Upper lobe of right lung (tissue), 1 donor: ENCODE measurements at places on chromosomes 6 and 20. TPM values are rescaled to one million over a fixed set of nuclear protein-coding genes. Genes with fewer than 3 reads are reported as not detected.

- no peak for DNase-seq
Observed at GRCh38 chr6:154239392-154239791, 117.2 kb downstream of the IPCEF1 start.

- DNase-seq: no peak
Observed at GRCh38 chr20:17896771-17897369, 71.7 kb downstream of the SNX5 start.

GRCh38 chr20:63259734-63260460 lies 5.6 kb upstream of the NKAIN4 start:
- no peak for DNase-seq

GRCh38 chr6:144314562-144314961 lies 29.4 kb downstream of the UTRN start:
- no peak for DNase-seq

GRCh38 chr6:32370505-32370904 lies 1.2 kb downstream of the TSBP1 start:
- no peak for DNase-seq

- DNase-seq: no peak
Observed at GRCh38 chr20:19589787-19590362, 168.2 kb upstream of the RIN2 start.

- no peak for DNase-seq
Observed at GRCh38 chr6:3623451-3624249, 127.9 kb downstream of the PXDC1 start.

DNA sequence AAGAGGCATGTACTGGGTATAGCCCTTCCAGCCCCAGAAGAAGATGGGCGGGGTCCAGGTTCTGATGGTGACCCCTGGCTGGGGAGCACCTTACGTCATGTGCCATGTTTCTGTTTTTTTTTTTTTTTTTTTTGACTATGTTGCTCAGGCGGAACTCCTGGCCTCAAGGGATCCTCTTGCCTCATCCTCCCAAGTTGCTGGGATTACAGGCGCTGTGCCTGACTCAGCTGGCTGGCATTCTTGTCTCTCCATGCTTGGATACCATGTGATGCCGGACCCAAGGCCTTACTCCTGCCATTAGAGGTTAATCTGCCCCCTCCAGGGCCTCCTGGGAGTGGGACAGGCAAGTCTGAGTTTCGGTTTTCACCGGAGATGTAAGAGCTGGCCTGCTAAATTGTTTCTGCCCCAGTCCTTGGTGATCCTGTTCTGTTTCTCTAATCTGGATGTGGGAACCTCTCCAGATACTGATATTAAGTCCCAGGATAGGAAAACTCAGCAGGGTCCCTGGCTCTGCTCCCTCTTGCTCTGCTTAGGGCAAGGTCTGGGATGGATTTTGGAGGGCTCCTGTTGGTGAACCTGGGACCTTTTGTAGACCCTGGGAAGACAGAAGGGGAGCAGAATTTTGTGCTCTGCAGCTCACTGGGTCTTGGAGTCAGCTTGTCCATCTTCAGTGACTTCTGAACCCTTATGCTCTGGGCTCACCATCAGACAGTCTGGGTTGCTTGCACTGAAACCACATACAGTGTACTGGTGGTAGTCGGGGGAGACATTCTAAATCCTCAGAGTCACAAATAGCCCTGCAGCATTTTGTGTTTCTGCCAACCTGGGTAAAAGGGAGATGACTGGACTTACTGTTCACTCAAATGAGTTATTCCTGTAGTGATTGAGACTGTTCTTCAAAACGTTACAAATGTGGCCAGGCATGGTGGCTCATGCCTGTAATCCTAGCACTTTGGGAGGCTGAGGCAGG lies 45.1 kb downstream of the PTK7 start:
- no peak for DNase-seq

- no peak for DNase-seq
Observed at GRCh38 chr6:90098001-90098531, 198.6 kb downstream of the BACH2 start.

- no peak for DNase-seq
Observed at GRCh38 chr6:1131285-1132079, 180.4 kb upstream of the FOXQ1 start.

- peak; percentile 85 for DNase-seq
Observed at GRCh38 chr6:33207552-33208090, 679 bp upstream of the RING1 start.

DNA sequence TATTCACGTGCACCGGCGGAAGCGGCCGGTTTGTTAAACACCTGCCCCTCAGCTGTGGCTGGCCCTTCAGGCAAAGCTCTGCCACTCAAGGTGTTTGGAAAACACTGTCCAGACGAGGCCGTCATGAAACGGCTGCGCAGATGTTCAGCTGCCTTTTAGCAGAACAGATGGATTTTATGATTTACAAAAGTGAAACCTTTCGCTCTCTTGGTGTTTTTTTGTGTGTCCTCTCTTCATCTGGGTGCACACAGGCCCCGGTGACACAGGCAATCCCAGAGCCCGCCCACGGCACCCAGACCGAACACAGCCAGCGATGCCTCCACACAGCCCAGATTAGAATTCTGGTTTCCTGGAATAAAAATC lies 397.0 kb downstream of the SMOC2 start:
- DNase-seq: no peak

DNA sequence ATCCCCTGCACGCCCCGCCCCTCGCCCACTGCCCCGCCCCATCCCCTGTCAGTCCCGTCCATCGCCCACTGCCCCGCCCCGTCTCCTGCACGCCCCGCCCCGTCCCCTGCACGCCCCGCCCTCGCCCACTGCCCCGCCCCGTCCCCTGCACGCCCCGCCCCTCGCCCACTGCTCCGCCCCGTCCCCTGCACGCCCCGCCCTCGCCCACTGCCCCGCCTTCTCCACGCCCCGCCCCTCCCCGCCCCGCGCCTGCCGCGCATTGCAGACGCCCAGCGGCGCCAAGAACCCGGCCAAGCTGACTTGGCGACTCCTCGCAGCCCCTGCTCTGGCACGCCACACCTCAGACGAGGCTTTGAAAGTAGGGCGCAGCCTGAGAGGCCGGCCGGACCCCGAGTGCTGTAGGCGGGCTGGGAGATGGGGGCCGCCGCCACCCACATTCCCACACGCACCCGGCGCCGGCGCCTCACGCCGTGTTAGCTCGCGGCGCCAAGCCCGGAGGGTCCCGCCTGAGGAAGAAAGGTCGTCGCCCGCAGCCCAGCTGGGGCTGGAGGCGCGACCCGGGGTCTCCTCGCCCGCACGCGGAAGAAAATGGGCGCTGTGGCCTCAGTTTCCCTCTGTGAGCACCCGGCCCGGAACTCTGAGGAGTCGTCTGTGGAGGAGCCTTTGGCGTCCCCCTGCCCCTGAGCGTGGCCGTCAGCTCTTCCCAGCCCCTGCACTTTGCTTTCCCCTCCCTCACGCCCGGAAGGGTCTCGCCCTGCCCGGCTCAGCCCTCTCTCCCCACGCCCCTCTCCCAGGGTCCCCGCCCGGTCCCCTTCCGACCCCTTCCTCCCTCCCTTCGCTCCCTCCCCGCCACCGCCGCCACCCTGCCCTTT lies at the start of gene RAD21L1:
Gene RAD21L1, plus strand, starts transcription at position 262 of the 872 bp plus-strand sequence. CDS start 2,410 bp downstream, outside the sequence.
- DNase-seq: peak; percentile 89

- DNase-seq: no peak
Observed at GRCh38 chr20:58418949-58419748, 30.1 kb downstream of the VAPB start.

- DNase-seq: no peak
Observed at GRCh38 chr6:8844968-8845367, 409.6 kb upstream of the SLC35B3 start.

DNA sequence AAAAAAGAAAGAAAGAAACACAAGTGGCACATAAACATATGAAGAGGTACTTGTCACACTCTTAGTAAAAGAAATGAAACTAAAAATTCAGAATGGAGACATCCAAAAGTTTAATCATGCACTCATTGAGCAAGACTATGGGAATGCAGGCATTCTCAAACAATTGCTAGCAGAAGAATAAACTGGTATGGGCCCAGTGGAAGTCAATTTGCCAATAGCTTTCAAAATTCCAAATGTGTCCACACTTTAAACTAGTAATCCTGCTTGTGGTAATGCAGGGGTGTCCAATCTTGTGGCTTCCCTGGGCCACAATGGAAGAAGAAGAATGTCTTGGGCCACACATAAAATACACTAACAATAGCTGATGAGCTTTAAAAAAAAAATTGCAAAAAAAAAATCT lies 97.4 kb downstream of the EPB41L2 start:
- no peak for DNase-seq

GRCh38 chr20:20824924-20825584 lies 112.6 kb upstream of the RALGAPA2 start:
- peak; percentile 78 for DNase-seq

DNA sequence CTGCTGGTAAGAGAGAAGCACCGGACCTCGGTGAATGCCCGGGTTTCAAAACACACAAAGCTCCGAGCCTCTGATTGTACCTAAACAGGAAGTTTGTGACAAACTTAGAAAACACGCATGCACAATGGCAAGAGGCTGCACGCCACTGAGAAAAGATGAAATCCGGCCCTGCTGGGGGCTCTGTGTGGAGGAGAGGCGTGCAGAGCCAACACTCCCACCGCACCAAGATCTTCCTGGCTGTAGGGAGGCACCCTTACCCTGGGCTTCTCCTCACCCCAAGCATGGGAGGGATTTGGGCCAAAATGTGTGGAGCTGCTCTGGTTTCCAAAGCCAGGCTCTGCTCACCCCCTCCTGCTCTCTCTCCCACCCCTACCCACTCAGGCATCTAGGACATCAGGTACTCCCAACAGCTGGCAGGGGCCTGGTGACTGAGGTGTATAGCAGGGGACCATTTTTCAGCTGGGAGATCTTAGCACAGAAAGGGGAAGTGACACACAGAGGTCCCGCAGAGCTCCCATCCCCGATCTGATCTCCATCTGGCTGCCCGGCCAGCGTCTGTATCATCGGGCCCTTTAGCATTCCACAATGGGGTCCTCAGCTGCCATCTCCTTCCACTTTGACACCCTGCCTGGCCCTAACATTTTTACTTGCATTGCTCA lies 84.2 kb downstream of the TRERF1 start:
- DNase-seq: peak; percentile 62

DNA sequence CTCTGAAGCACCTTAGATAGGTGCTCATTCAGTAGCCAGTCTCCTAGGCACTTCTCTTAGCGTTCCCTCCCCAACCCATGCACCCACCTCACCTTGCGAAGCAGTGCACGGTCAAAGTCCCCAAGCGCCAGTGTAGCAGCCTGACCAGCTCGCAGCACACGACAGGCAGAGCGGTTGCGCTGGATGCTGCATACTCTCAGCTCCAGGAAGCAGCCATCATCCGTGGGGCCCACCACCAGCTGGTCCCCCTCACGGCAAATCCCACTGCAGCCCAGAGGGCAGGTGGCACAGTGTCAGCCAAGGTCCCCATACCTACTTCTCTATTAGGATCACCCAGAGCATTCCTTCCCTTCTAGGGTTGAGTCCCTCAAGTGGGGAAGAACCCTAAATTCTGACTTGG lies 6.5 kb downstream of the GTPBP2 start:
- DNase-seq: no peak

GRCh38 chr6:1618311-1619097 lies 8.8 kb downstream of the FOXC1 start:
- DNase-seq: no peak

- no peak for DNase-seq
Observed at GRCh38 chr20:62655282-62656196, 13.2 kb downstream of the SLCO4A1 start.

DNA sequence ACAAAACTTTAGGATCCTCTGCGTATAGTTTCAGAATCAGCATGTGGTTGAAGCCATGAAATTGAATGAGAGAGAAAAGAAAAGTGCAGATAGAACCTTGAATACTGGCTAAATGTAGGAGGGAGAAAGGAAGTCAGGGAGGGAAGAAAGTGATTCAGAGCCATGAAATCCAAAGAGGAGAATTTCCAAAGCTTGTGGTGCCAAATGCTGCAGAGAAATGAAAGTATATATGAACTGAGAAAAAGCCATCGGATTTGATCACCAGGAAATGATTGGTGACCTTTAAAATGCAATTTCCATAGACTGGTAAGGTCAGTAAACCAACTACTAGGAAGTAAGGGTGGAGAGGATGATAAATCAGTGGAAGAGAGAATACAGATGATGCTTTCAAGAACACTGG lies 142.3 kb downstream of the TFAP2A start:
- DNase-seq: no peak

GRCh38 chr6:50823094-50823920 lies 4.6 kb downstream of the TFAP2B start:
- no peak for DNase-seq

DNA sequence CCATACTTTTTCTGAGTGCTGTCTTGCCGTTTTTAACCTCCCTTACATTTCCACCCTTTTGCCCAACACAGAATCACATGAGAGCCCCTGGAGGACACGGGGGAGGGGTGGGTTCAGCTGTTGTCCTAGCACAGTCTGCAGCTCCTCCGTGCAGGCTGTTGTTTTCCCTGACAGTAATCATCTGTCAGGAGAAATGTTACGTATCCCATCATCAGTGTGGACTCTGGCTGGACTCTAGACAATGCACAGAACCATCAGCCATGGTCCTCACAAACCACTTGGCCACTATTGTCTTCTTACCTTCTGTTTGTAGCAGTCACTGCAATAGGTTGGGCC lies 92.1 kb downstream of the RIN2 start:
- no peak for DNase-seq

- DNase-seq: peak; percentile 3
Observed at GRCh38 chr6:41622206-41622988, 15.9 kb upstream of the MDFI start.

GRCh38 chr6:119148098-119148824 lies 69.8 kb upstream of the FAM184A start:
- no peak for DNase-seq

GRCh38 chr20:47379433-47380150 lies 23.1 kb upstream of the ZMYND8 start:
- DNase-seq: no peak

- no peak for DNase-seq
Observed at GRCh38 chr20:38601216-38602184, at the start of gene ARHGAP40. ARHGAP40 (plus strand) TSS chr20:38601809.

Gene DSN1
- 7.5 TPM for total RNA-seq

Gene CTSZ
- 355 TPM for total RNA-seq

Gene BCAS4
- 4.3 TPM for total RNA-seq

Gene ABHD16B
- total RNA-seq: not detected

Gene FRS3
- total RNA-seq: 8.5 TPM

Gene TSHZ2
- 5.2 TPM for total RNA-seq

Gene GTF3C6
- total RNA-seq: 47.5 TPM

Gene CGA
- not detected for total RNA-seq

Gene TLDC2
- 1.6 TPM for total RNA-seq

Gene MEI4
- total RNA-seq: not detected

Gene RIN2
- total RNA-seq: 116 TPM

Gene FANCE
- total RNA-seq: 10.4 TPM

Gene TBC1D7
- total RNA-seq: 18.1 TPM

Gene PTGIS
- 42.1 TPM for total RNA-seq

Gene BPI
- total RNA-seq: not detected

Gene CALHM6
- total RNA-seq: 3.6 TPM

Gene LY6G6D
- total RNA-seq: not detected

Gene MUCL3
- total RNA-seq: 4.6 TPM

Gene HAO1
- not detected for total RNA-seq

Gene PKHD1
- 0.32 TPM for total RNA-seq
